ENCODE measurements at places on chromosomes 5 and 9.

DNA sequence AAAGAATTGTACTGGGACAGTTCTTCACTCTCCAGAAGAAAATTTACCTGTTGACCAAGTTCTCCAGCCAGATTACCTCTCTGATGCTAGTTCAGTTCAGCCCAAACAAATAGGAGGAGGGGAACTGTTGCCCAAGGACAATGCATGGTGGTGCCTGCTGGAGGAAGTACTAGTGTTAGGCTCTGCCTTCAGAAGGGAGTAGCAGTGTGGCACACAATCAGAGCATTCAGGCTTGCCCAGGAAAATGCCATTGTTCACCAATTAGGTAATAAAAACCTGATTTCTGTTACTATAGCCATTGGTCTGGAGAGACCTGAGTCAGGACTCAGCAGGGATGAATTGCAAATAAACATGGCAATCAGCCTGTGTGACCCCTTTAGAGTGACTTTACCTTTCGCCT is 720.8 kb upstream of the ZNF608 start:
- no peak for DNase-seq

DNA sequence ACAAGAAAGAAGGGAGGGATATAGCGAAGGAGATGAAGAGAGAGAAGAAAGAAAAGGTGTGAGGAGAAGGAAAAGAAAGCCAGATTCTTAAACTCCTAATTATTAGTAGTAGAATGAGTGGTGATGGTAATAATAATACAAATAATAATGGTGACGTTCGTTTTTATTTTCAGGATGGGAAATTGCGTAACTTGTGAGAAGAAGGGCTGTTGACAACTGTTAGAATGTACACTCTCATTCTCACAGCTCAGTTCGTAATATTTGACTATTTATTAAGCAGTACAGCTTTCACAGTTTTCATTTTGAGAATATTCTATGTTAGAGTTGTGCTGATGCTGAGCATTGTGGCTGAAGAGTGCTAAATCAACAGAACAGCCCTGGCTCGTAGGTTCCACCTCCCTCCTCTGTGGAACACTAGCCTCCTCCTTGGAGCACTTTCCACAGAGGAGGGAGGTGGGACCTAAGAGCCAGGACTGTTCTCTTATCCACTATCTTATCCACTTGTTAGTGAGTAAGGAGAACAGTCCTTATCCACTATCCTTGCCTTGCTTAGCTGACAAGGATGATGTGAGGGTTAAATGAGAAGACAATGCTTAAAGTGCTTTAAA is 258.3 kb upstream of the VLDLR start:
- DNase-seq = no peak

- no peak for DNase-seq
Measured at GRCh38 chr5:41526699-41527098, 16.3 kb upstream of the PLCXD3 start.

- no peak for DNase-seq
Measured at GRCh38 chr9:31347082-31347617, 1037.3 kb upstream of the ACO1 start.

- DNase-seq = no peak
Measured at GRCh38 chr9:128211186-128211980, 8.2 kb downstream of the DNM1 start.

- no peak for DNase-seq
Measured at GRCh38 chr9:117763314-117763713, 59.1 kb downstream of the TLR4 start.

GRCh38 chr9:21412107-21412506 is 3.2 kb downstream of the IFNA8 start:
- DNase-seq = no peak
